ENCODE measurements at places on chromosomes 7 and 10.

DNA sequence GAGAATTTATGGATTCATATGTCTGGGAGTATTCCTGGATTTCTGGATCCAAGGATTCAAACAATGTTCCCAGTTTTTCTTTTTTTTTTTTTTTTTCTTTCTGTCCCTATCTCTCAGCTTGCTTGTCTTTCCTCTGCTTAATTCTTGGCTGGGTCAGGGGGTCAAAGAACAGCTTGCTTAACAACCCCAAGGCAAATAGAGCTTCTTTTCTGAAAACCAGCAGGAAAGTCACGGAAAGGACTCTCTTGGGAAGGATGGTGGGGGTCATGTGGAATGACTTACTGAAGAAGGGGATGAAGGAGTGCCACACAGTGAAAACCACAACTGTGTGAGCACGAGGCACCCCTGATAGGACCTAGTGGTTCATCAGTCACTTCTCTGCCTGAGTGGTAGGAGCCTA lies 36.1 kb downstream of the GRK5 start:
- DNase-seq = no peak

GRCh38 chr10:59954296-59954695 lies 47.9 kb upstream of the CCDC6 start:
- no peak for DNase-seq

- peak; percentile 82 for DNase-seq
Observed at GRCh38 chr7:151059367-151060112, at the start of gene SLC4A2. TSS of gene SLC4A2 (plus strand) at chr7:151059589. CDS start at chr7:151061988, 2,399 bp downstream.

DNA sequence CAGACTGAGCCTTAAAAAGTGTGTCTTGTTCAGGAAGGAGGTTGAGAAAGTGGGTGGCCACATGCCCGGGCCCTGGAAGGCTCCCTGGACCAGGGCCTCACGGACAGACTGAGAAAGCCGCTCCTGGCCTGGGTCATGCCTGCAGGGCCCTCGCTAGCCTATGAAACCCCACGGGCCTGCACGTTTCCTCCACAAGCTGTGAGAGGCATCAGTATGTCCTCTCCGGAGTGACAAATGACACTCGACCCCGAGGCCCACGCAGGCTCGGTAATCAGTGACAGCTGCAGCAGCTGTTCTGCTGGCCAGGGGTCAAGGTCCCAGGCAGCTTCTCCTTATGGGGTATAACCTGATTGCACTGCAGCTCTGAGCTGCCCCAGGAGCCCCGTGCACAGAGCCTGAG lies 47.6 kb downstream of the ASB13 start:
- no peak for DNase-seq

All from kidney tubule cell (primary cell).